ENCODE measurements at places on chromosomes 16 and 17. TPM values are rescaled to one million over a fixed set of nuclear protein-coding genes. Genes with fewer than 3 reads are reported as not detected.

- no peak for DNase-seq
Observed at GRCh38 chr17:42284024-42284369, 4.3 kb upstream of the STAT5A start.

GDPD1 gene
- polyA plus RNA-seq: 1.8 TPM

- DNase-seq: no peak
Observed at GRCh38 chr17:82553210-82553930, 33.8 kb downstream of the FOXK2 start.

DNA sequence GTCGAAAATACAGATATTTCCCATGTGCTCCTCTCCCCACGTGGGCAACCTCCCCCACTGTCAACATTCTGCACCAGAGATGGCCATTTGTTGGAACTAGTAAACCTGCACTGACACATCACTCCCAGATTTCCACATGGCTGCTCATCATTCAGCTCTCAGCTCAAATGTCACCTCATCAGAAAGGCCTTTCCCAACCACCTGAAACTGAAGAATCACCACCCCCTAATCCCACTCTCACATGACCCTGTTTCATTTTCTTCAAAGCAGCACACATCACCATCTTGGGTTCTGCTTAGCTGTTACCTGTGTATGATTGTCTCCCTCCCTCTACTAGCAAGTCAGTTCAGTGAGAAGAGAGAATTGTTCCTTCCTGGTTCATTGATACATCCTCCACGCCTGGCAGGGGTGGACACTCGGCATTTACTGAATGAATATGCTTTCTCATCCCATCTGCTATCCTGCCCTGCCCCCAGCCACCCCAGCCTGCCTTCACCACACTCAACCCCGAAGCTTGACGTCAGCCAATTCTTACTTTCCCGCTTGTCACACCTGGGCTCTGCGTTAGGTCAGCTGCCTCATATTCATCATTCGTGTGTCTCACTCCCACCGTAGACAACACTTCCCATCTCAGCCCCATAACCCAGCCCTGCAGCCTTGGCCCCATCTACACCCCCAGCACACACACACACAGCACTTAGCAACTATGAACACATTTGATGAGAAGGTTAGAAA lies 1.5 kb downstream of the C17orf114 start:
- no peak for DNase-seq

NQO1 gene
- polyA plus RNA-seq: 6.5 TPM

ACSM2B gene
- polyA plus RNA-seq: 0.41 TPM
